ENCODE measurements at places on chromosomes 12 and 14.

- DNase-seq, result no peak
Observed at GRCh38 chr12:87870061-87870460, 159.1 kb downstream of the C12orf50 start.

GRCh38 chr12:131044760-131045381 lies 91.2 kb downstream of the ADGRD1 start:
- no peak for DNase-seq

- DNase-seq, result no peak
Observed at GRCh38 chr12:123388951-123389559, 5.1 kb downstream of the KMT5A start.

GRCh38 chr14:74380172-74380571 lies 31.9 kb downstream of the VRTN start:
- no peak for DNase-seq

DNA sequence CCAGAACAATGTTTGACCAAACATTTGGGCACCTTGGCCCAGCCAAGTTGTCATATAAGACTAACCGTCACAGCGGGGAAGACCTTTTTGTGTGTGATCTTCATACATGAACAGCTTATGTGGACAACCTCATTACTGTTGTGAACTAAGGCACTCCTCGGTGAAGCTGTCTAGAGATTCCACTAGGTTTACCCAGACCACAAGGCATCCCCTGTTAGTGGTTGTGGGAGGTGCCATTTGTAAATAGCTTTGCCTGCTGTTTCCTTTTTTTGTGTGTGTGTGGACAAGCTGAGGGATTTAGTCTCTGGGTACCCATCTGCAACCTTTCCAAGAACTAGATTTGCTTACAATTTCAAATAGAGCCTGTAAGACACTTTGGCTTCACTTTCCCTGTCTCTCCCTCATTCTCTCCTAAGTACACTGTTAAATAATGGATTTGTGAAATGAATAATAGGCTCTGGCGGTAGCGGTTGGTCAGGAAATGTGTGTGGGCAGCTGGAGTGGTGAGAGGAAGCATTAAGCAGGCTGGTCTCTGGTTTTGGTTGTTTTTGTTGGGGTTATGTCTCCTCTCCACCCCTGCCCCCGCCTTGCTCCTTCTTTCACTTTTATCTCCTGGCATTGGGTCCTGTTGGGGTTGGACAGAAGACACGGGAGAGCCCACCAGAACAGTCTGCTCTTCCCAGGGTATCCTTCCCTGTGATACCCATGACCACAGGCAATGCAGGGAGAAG lies 727.6 kb downstream of the VRK1 start:
- no peak for DNase-seq

- peak; percentile 49 for DNase-seq
Observed at GRCh38 chr14:102249041-102249440, 55.9 kb downstream of the MOK start.

DNA sequence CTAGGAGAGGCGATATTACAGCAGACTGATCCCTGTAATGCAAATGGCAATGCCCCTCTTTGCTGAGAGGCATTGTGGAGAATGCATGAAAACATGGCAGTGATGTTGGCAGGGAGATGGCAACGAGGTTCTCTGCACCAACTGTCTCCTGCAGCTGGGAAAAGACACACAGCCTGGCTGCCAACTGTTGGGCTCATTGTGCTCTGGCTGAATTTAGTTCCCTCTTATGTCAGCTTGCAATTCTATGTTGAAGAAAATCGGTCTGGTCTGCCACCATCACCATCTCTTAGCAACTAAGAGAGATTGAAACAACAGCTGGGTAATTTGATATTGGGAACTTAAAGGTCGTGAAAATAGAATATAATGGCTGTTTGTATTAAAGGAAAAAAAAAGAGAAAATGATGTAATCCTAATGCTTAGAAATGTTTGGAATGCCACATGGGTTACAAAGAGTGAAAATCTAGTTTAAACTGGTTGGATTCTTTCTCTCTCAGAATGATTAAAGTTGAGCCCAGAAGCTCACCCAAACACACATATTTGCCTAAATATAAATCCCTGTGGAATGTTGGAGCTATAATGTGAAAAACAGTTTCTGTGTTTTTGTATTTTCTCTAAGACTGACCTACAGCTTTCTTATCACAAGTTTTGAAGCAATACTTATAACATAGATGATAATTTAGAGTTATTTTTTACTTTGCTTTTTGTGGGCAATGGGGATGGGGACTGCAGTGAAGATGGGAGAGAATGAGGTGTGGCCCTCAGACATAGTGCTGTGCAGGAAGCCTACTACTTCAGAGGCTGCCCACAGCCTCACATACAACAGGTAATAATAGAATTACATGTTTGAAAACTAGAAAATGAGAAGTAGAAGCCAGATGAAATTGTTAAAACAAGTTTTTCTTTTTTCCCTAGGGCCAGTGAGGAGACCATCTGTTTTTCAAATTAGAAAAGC lies 143.7 kb downstream of the AKAP6 start:
- peak; percentile 91 for DNase-seq

- DNase-seq, result no peak
Observed at GRCh38 chr12:31967539-31967938, 8.3 kb downstream of the RESF1 start.

- DNase-seq, result no peak
Observed at GRCh38 chr12:113610698-113611097, 139.0 kb upstream of the LHX5 start.

- DNase-seq, result no peak
Observed at GRCh38 chr12:44260581-44260980, 424.7 kb downstream of the TMEM117 start.

DNA sequence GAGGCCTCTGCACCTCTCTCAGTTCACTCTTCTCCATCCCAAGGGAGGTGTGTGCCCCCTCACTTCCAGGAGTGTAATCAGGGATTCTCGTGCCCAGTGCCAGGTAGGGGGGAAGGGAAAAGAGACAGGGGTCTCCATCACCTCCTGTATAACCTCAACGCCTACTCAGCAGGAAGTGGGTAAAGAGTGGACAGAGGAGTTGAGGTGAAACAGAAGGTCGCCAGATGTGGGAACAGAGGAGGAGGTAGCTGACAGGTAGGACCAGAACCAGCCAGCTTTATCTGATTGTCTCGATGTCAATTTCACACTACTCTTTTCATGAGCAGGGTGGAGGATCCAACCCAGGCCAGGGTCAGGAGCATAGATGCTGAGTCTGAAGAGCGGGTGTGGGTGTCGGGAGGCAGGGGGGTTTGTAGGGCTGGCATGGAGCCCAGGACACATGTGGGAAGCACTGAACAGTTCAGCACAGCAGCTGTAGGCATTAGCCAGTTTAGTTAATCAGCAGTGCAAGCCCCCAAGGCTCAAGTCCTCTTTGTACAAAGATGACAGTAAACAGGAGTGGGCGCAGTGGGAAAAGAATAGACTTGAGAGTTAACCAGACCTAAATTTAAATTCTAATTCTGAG lies 213.5 kb downstream of the PELI2 start:
- no peak for DNase-seq

- DNase-seq, result no peak
Observed at GRCh38 chr14:72738161-72738611, 155.7 kb downstream of the DPF3 start.

GRCh38 chr14:100679707-100680438 lies 46.8 kb upstream of the DLK1 start:
- peak; percentile 90 for DNase-seq

DNA sequence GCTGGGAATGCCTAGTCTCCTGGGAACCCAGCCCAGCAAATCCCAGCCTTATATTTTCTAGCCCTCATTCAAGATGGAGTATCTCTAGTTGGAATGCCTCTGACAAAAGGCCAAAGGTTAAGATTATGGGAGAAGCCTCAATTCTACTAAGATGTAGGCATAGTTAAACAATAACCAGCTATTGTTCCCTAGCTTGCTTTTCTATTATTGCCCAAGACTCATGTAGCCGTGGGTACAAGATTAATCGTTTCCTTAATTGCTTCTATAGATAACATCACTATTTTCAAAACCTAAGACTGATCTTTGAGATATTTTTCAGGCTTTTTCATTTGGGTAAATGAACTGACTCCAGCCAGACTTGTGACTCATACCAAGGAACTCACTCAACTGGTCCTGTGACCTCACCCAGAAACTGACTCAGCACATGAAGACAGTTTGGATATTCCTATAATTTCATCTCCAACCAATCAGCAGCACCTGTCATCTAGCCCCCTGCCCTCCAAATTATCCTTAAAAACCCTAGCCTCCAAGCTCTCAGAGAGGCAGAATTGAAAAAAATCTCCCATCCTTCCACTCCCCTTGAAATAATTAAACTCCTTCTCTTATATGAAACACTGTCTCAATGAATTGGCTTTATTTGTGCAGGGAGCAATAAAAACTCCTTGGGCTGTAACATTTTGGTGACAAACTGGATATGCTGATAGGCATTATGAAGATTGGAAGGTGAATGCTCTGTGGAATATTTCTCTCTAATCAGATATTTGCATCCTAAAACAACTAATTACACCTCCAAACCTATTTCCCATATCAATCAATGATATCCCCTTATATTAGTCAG lies 589.0 kb downstream of the C12orf50 start:
- peak; percentile 86 for DNase-seq

DNA sequence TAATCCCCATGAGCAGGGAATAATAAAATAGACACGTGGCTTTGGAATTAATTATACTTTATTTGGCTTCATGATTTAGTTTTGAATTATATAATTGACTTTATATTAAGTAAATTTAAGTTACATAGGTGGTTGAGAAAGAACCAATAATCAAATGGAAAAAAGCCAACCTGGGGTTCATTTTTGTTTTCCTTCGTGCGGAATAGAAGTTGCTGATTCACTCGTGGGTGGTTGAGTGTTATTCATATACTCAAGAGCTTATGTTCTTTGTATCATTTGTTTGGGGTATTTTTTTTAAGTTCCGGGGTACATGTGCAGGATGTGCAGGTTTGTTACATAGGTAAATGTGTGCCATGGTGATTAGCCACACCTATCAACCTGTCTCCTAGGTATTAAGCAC lies 58.0 kb downstream of the ZNF664 start:
- peak; percentile 34 for DNase-seq

- no peak for DNase-seq
Observed at GRCh38 chr14:104473649-104474494, 105.7 kb upstream of the C14orf180 start.

DNA sequence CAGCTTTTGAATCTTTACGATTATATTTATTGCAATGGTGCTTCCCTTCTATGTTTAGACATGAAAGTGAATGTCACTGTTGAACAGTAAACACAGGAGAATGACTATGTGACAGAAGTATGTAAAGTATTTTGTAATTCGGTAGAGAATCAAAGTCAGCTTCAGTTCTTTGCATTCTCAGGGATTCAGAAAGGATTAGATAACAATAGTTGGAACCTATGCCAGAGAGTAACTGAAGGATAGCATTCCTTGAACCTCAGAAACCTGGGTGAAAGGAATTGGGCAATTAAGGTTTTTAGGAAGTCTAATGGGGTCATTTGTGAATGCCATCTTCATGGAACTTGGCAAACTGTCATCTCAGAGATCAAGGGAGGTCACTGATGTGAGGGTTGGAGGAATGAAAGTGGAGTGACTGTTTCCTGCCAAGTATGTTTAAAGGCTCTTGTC lies 305.3 kb upstream of the DDHD1 start:
- DNase-seq, result peak; percentile 73

DNA sequence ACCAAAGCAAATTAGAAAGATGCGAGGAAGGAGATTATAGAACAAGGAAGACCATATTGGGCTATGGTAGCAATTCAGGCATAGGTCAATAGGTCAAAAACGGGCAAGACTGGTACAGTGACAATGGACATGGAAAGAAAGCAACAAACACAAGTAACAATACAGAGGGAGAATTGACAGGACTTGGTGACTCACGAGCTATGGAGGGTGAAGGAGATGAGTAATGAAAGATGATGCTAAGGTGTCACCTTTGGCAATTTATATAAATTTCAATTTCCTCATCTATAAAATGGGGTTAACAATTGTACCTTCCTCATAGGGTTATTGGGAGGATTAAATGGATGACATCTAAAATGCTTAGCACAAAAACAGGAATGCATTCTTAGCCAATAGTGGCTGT lies 15.1 kb upstream of the DUSP16 start:
- DNase-seq, result no peak

GRCh38 chr14:85530626-85531025 lies 682 bp downstream of the FLRT2 start:
- DNase-seq, result no peak

GRCh38 chr12:57842342-57843294 lies 3.9 kb downstream of the CTDSP2 start:
- DNase-seq, result no peak

DNA sequence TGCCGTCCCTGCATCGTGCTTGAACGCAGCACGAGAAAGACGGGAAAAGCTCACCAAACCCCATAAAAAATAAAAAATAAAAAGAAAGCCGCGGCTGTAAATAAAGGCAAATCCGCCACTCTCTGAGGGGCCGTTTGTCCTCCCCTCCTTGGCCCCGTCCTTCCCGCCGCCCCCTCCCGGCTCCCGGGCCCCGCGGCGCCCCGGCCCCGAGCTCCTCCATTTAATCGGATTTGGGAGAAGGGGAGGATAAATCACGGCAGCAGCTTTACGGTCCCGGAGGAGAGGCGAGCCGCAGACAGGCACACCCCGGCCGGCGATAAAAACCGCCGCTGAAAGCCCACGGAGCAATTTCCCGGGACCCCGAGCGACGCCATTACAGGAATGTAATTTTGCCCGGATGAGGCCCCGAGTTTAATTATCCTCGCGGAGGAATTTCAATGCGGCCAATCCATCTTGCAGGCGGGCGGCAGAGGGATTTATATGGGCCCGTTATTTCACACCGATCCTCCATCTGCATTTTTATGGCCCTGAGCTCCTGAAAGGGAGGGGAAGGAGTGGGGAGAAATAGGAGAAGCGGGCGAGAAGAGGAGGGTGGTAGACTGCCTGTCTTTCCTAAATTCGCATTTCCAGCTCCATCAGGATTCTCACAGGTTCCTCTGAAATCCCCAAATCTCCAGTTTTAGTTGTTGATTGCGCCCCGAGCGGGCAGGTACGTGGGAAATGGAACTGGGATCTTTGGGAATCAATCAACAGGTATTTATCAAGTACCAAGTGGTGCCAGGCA lies 1.3 kb upstream of the ATP5MC2 start:
- DNase-seq, result peak; percentile 52

DNA sequence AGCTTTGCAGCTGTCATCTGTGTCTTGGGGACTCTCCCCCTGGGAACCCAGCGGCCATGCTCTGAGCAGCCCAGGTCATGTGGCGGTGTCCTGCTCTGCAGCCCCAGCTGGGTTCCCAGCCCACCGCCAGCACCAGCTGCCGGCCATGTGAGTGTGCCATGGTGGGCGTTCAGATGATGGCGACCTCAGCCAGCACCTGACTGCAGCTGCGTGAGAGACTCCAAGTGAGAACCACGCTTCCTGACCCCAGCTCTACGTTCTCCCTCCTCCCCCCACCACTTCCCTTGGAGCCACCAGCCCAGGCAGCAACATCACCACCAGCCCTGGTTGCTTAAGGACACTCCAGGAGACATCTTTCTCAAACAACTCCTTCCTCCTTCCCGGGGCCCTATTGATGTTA lies 68.8 kb downstream of the SLC24A4 start:
- no peak for DNase-seq

Data from fibroblast of skin of back (primary cell).